Right ventricle myocardium inferior (tissue), 1 donor: ENCODE measurements at places on chromosomes 6 and 20.

DNA sequence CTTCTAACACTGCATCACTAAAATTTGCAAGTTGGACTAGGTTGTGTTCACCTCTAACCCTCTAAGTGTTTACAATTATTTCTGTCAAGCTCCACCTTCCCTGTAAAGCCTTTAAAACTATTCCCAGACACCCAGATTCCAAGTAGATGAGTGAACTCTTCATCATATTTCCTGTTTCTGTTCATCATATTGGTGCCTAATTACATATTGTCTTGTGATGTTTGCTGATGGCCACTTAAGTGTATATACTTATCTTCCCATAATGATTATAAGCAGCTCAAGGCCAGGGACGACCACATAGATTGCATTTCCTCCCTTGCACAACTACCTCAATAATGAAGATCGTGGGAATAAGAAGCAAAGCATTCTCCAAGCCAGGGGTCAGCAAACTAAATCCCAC is 16.8 kb downstream of the TNFRSF21 start:
- no peak for DNase-seq

GRCh38 chr6:107124934-107125348 is 9.6 kb upstream of the BEND3 start:
- DNase-seq = no peak

GRCh38 chr6:125739364-125739763 is 10.1 kb upstream of the HEY2 start:
- no peak for DNase-seq

GRCh38 chr20:41174373-41174772 is 37.0 kb downstream of the PLCG1 start:
- DNase-seq = no peak

GRCh38 chr6:167013067-167013466 is 13.9 kb downstream of the CEP43 start:
- no peak for DNase-seq
